ENCODE measurements at places on chromosomes 2 and 18. TPM values are rescaled to one million over a fixed set of nuclear protein-coding genes. Genes with fewer than 3 reads are reported as not detected.

SIX2 gene
- total RNA-seq: 0.16 TPM

ZBTB7C gene
- total RNA-seq: 0.78 TPM

PAX8 gene
- total RNA-seq: not detected

CRYGC gene
- total RNA-seq: not detected

COMMD1 gene
- 37.3 TPM for total RNA-seq

HTR2B gene
- total RNA-seq: 0.62 TPM

SKOR2 gene
- not detected for total RNA-seq

LRRTM1 gene
- total RNA-seq: 11.9 TPM

METTL4 gene
- 15.8 TPM for total RNA-seq

TNFAIP6 gene
- 0.31 TPM for total RNA-seq

ICOS gene
- not detected for total RNA-seq
